ENCODE measurements at places on chromosomes 4 and X.

- no peak for DNase-seq
Observed at GRCh38 chr4:132530861-132531260, 618.2 kb upstream of the PCDH10 start.

- no peak for DNase-seq
Observed at GRCh38 chr4:22637306-22637705, 55.4 kb upstream of the GBA3 start.

GRCh38 chr4:157048248-157048647 is 27.7 kb upstream of the GLRB start:
- DNase-seq: peak; percentile 85

DNA sequence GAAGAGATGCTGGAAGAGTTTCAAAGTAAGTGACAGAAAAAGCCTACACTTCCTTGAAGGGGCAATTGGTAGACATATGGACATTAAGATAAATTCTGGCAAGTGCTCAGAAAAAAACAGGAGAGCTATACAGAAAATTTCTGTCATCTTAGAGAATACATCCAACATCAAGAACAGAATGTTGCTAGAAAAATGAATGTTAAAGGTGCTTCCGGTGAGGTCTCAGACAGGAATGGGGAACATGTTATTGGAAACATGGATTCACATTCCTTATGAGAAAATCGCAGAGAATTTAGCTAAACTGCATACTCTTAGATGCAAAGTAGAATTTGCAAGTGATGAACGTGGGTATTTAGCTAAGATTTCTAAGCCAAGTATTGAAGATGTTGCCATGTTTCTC is 9.5 kb downstream of the XAGE1B start:
- DNase-seq: no peak

DNA sequence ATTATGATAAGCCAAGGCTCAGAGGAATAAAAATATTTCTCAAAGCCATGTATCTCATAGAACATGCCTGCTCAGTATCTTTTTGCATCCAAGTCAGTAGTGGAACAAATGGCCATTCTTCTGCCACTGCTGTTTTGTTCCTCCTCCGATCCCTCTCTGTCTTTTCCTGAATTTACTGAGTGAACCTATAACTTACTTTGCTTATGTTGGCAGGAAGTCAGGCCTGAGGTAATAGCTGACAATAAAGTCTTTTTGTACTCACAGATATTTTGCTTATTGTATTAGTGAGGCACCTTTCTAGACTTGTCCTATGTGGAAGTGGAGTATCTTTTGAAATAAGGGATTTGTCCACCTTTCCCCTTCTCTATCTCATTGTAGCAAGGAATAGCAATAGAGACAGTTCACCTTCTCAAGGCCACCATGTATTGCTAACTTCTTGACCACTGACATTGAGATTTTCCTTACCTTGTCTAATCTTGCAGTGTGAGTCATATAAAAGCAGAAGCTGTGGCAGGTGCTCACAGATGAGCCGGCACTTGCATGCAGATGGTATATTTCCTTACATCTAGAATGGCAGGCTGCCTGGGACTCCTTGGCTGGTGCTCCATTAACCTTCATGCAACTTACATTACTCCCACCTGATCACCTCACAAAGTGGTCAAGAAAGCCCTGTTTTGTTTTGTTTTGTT is 68.2 kb downstream of the AGTR2 start:
- DNase-seq: no peak

- DNase-seq: no peak
Observed at GRCh38 chrX:142884881-142885280, 140.8 kb upstream of the SPANXN4 start.

DNA sequence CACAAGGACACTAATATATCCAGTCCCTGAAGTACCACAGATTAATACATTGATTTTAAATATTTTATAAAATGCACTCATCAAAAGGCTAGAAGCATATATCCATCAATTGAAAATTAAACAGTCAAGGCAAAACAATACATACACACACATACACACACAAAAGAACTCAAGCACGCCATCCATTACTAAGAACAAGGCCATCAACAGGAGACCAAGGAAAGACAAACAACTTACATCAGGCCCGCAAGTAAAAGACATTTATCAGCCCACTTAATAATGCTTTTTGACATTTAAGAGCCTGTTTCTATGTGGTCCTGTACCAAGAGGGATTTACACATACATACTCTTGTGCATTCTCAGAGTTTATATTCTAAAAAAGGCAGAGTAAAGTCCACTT is 50.0 kb upstream of the ZNF827 start:
- no peak for DNase-seq

DNA sequence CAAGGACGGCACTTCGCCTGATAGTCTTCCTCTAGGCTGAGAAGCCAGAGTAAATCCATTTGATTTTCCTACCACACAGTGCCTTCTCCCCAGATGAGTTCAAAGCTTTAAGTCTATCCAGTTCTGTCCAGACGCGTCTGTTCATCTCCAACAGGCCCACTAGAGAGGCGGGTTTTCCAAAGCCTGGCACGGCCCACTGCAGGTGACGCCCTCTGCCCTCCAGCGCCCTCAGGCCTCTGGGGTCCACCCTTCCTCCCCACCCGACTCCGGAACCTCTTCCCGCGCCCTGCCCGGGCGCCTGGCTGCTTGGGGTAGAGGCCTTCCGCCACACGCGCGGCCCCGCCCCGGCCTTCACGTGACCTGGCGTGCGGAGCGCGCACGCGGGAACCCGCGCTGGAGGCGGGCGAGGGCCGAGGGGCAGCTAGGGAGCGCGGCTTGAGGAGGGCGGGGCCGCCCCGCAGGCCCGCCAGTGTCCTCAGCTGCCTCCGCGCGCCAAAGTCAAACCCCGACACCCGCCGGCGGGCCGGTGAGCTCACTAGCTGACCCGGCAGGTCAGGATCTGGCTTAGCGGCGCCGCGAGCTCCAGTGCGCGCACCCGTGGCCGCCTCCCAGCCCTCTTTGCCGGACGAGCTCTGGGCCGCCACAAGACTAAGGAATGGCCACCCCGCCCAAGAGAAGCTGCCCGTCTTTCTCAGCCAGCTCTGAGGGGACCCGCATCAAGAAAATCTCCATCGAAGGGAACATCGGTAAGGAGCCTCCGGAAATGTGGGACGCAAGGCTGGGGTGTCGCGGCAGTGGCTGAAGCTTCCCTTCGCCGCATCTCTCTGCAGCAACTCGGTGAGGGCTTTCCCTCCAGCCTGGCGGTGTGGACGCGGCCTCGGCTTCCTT is at the start of gene DCK:
Gene DCK (plus strand): TSS at position 469 of the 888 bp plus-strand sequence. CDS start 187 bp downstream, at position 656.
- peak; percentile 91 for DNase-seq

DNA sequence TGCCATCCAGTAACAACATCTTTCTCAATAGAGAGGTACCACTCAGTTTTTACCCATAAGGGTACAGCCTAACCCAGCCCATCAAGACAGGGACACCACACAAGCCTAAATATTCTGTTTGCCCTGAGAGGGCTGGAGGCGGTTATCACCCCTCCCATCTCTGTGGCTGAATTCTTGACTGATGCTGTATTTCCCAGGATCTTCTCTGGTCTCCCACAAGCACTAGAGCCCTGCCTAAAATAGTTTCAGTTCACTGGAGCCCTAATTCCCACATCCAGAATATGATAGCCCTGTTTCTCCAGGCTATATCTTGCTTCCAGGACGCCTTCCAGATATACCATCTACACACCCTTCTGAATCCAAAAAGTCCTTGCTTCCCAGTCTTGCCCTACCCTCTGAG is 91.6 kb upstream of the NMU start:
- no peak for DNase-seq

- no peak for DNase-seq
Observed at GRCh38 chrX:50565718-50566117, 95.1 kb upstream of the DGKK start.

DNA sequence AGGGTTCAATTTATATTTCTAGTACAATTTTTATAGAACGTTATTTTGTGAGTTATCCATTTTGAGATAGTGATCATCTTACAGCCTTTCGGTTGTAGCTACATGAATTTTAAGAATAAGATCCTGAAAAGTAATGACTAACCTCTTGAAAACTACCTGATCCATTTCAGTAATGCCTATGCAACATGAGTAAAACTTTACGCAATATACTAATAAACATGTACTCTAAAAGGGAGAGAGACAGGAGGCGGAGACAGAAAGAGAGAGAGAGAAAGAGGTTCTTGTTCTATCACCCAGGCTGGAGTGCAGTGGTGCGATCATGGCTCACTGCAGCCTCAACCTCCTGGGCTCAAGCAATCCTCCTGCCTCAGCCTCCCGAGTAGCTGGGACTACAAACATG is 816.1 kb downstream of the CCSER1 start:
- DNase-seq: no peak

GRCh38 chr4:41750121-41750625 is 1.6 kb upstream of the PHOX2B start:
- DNase-seq: no peak

DNA sequence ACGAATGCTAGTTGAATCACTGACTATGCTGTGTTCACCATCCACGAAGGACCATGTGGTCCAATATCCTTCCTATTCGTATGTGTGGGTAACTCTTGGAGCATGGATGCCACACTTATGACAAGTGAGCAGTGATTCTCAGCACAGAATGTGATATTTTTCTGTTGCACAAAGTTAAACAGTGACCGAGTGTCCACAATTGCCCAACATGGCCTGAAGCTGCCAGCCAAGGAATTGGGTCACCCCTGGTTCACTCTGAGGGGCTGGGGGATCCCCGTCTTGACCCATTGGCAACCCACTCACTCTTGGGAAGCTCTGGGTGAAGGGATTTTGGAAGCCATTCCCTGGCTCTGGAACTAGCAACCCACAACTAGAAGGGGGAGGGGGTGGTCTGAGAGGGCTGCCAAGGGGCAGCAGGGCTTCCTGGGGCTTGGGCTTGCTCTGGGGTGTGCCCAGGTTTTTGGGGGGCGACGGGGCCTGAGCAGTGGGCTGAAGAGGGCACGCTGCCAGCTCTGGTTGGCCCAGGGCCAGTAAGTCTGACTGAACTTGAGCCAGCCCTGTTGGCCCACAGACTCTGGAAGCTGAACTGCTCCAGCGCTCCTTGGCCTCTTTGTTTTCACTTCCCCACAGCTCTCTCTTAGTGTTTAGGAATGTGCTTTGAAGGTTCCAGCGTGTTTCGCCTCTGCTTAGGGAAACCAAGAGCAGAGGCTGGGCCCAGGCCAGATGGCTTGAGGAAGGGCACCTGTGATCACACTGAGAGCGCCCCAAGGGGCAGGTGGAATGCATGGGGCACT is 43.1 kb upstream of the BCOR start:
- no peak for DNase-seq

DNA sequence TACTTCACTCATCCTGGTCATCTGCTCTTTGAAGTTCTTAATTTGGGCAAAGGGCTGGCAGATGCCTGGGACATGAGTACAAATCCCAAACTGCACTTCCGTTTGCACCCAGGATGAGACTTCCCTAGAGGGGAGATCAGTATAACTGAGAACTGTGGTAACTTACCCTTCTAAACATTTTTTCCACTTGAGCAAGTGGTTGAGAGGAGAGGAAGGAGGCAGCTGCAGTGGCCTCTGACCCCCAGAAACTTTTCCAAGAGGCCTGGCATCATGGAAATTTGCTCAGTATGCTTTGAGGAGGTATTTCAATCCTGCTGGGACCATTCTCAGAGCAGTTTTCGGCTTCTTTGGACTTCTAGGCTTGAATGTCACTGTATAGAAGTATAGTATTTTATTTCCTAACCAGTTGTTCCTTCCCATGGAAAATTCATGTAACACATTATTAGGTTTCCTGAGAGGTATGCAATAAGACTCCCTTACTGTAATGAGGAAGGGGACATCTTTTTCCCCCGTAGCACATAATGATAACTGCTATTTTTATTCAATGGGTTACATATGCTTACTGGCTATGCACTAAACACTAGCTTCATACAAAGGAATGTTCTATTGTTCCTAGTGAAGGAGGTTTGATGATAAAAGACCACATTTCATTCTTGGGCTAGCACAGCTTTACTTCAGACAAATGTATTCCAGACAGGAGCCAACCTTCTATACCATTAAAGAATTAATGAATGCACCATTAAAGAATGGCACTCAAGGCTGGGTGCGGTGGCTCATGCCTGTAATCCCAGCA is 129.3 kb downstream of the SHROOM3 start:
- no peak for DNase-seq

- no peak for DNase-seq
Observed at GRCh38 chr4:33045334-33045733, 2325.2 kb downstream of the PCDH7 start.

- no peak for DNase-seq
Observed at GRCh38 chr4:113499166-113499565, 262.4 kb downstream of the CAMK2D start.

DNA sequence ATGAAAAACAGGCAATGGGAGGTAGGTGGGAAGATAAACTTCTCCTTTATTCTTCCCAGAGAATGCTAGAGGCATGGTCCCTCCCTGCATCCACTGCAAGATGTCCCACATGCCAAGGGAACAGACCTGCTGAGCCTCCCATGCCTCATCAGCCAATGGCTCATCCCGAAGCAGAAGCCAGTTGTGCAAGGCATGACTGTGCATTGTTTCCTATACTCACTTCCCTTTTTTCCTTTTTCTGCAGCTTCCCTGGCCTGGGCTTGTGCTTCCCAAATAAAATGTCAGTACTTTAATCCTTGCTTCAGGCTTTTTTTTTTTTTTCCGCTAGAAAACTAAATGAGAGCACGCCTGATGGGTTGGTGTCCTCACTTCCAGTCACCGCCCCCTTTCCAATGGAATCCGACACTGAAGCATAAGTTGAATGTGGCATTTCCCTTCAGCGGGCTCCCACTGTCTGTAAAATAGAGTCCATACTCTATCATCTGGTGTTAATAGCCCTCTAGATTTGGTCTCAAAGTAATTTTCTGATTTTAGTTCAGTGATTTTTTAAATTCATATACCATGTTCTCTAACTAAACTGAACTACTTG is 239.0 kb upstream of the JADE1 start:
- no peak for DNase-seq

DNA sequence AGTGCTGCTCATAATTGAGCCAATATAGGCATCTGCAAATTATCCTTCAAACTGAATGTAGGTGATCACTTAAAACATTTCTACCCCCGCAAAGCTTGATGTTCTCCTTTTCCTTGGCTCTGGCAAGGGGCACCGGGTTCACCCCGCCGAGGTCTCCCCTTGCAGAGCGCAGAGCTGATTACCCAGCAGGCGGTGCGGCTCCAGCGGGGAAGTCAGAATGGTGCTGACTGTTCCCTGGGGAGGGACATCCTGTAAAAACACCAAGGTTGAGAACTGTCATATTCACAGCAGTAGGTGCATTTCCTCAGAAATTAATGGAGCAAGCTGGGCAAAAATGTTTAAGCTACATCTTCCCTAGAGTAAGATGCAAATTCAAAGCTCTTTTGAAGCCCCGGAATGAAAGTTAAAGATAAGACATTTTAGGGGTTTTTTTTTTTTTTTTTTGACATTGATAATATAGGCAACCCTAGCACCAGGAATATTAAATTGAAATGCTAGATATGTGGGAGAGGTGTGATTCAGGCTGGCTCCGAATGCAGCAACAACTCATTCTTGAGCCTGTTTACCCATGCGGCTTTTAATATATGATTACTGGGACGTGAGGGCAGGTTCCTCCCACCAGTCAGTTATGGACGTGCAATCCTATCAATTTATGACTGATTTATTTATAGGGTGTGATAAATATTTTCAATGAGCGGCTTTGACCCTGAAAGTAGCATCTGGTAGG is 767.3 kb upstream of the TENM3 start:
- DNase-seq: no peak

GRCh38 chrX:127037159-127037558 is 217.6 kb downstream of the PRR32 start:
- DNase-seq: no peak

GRCh38 chr4:76579596-76580375 is 144.8 kb downstream of the SHROOM3 start:
- DNase-seq: no peak

- no peak for DNase-seq
Observed at GRCh38 chrX:152907084-152907651, 9.3 kb downstream of the ZNF185 start.

GRCh38 chr4:113444386-113444785 is 317.2 kb downstream of the CAMK2D start:
- no peak for DNase-seq

GRCh38 chr4:109389369-109390114 is 44.1 kb upstream of the SEC24B start:
- peak; percentile 24 for DNase-seq

Data from NCI-H446 (cell line).